Myocyte (in vitro differentiated cells): ENCODE measurements at places on chromosomes 3 and 15.
A peak's percentile ranks its signal among the peaks of the same experiment; 100 is the strongest.

DNA sequence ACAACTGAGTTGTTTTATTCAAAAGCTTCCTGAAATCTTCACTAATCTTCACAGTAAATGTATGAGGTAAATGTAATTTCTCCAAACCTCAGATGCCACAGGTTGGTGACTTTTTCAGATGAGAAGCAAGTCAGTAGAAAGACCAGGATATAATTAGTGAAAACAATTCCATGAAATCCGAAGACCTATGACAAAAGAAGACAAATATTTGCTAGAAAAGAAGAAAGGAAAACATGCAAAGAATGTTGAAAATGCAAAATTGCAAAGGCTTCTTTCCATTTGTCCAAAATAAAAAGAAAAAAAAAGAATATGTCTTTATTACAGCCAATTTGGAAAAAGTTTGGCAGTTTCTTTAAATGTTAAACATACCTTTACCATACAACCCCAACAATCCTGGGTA is 88.3 kb upstream of the MYRIP start:
- DNase-seq, result no peak

DNA sequence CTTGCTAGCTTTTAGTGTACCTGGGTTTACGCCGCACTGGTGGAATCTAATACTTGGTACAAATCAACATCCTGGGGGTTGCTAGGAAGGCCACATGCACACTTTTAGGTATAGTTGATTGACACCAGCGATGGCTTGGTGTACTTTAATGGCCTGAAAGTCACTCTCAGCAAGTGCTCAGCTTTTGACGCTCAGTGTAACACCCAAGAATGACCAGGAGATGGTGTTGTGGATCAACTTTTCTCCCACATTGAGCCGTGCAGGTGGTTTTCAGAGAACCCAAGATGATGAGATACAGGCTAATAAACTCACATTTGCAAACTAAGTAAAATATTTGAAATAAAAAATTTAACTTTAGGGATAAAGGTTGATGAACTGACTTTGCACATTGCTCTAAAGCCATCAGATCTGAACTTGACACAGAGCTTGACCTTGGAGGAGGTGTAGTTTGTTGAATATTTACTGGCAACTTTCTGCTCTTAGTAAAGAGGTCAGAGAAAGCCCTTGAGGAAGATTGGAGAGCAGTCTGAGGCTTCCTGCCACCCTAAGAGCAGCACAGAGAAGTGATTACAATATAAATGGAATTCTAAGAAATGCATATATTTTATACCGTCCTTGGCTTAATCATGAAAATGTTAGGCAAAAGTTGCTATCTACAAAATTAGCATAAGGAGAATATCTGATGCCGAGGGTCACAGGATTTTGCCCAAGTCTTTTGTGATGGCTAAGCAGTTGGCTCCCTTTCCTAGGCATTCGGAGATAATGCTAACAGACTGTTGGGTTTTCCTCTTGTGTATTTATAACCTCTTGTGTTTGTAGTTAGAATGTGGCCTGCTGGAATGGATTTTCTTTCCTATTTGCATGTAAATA is 143.4 kb upstream of the RASGRP1 start:
- DNase-seq, result peak; percentile 82

GRCh38 chr15:73190189-73190601 is 137.9 kb downstream of the NEO1 start:
- DNase-seq, result peak; percentile 1

DNA sequence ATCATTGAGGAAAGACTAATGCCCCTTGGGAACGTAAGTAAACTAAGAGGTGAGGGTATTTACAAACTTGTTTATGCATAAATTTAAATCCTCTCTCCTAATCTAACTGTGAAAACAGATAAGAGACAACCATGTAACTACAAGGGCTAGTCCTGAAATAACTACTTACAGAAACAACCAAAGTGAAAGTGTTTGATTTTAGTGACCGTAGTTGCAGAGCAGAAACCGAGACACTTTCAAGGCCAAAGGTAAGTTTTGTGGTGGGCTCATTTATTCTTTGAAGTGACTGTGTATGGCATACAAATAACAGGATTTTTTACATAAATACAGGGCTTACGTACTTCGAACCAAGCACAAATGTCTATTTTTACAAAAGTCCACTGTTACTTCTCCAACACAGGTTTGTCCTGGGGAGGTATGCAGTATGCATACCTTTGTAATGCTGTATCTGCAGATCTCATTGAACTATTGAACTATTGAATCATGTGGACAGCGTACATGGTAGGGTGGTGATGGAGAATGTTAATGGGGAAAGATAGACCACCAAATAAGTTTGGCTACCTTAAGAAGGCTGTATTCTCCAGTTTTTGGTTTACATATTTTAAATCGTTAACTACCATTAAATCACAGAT is 99.6 kb upstream of the RBMS3 start:
- no peak for DNase-seq

- no peak for DNase-seq
Observed at GRCh38 chr3:187267306-187267705, 24.2 kb downstream of the MASP1 start.

- no peak for DNase-seq
Observed at GRCh38 chr3:11634081-11634635, 9.6 kb downstream of the VGLL4 start.

DNA sequence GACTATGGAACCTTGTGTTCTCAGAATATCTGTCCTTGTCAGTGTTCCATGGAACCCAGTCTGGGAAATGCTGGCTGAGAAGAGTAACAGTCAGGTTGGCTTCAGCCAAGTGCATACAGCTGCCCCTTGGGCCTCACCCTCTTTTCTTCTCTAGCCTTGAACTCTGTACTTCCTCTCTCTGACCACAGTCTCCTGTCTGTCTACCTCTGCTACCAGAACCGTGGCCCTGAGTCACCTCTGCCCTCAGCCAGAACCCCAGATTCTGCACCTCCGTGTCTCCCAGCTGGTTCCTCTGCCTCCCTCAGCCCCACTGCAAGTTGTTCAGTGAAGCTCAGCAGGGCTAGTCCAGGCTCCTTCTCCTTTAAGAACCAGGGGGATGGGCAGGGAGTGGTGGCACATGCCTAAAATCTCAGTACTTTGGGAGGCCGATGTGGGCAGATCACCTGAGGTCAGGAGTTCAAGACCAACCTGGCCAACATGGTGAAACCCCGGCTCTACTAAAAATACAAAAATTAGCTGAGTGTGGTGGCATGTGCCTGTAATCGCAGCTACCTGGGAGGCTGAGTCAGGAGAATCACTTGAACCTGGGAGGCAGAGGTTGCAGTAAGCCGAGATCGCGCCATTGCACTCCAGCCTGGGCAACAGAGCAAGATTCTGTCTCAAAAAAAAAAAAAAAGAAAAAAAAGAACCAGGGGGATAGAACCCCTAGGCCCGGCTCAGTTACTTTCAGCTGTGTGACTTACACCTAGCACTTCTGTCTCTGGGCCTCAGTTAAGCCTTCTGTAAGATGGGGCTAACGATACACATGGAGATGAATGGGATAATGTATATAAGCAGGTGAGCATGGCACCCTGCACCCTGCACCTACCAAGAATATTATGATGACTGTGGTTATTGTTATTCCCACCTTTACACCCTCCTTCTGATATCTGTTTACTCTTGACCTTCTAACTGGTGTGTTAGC is 24.3 kb upstream of the TATDN2 start:
- no peak for DNase-seq

DNA sequence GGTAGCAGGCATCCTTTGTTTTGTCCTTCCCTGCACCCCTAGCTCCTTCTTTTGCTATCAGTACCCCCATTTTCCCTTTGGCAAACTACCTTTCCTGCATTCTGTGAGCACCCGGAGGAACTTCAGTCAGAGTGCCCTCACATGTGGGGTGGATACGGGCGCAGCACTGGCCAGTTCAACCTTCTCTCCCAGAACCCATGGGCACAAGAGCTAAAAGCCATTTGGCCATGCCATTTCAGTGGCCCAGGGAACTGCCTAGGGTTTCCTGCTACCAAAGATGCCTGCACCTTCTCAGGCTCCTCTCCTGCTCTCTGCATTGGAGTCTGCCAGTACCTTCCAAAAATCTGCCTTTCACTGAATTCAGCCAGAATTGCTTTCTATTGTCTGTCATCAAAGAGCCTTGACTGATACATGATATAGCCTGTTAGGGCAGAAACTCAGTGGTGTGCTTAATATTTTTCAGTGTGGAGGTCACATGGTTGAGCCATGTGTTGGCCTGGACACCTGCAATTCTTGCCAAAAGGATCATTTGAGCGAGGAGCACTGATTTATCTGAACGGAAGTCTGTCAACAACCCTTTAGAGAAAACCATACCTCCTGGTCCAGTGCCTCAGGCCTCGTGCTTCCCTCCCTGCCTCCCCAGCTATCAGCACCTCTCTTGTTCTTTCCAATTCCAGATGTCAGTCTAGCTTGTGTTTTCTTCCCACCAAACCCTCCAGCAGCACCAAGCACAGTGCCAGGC is 27.0 kb upstream of the HHATL start:
- no peak for DNase-seq

DNA sequence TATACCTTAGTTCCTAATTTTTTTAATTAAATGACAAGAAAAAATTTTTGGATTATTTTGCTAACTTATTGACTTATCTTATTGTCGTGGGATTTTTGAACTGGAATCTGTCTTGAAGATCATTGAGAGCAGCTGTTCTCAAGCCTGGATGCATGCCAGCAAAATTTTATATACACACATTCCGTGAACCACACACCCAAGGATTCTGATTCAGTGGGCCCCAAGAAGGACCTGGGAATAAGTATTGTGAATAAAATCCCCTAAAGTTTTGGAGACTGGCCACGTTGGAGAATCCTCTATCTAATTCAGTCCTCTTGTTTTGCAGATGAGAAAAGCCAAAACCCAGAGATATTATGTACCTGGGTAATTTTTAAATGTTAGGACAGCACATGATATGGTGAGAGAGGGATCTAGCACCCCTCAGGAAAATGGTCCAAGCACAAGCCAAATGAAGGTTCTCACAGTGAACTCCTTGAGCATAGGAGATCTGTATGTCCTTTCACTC is 55.2 kb downstream of the UNC13C start:
- DNase-seq, result peak; percentile 31

- no peak for DNase-seq
Observed at GRCh38 chr3:110031975-110032374, 694.6 kb upstream of the DPPA4 start.

DNA sequence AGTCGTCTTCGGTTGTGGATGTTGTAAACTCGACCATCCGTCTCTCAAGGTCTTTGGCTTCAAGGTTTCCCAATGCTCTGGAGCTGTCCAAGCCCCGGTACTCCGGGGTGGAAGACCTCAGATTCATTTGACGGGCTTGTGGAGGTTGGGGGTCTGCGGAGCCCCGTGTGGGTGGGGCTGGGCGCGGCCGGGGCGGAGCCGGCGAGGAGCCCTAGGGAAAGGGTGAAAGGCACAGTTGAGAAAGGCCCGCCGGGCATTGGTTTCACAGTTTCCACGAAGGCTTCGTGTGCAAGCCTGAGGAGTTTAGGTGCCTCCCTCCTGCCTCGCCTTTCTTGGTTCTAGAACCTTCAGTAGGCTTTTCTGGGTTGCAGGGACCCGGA is 360 bp upstream of the MGA start:
- no peak for DNase-seq

- DNase-seq, result no peak
Observed at GRCh38 chr15:25249236-25250010, 189.4 kb downstream of the UBE3A start.

DNA sequence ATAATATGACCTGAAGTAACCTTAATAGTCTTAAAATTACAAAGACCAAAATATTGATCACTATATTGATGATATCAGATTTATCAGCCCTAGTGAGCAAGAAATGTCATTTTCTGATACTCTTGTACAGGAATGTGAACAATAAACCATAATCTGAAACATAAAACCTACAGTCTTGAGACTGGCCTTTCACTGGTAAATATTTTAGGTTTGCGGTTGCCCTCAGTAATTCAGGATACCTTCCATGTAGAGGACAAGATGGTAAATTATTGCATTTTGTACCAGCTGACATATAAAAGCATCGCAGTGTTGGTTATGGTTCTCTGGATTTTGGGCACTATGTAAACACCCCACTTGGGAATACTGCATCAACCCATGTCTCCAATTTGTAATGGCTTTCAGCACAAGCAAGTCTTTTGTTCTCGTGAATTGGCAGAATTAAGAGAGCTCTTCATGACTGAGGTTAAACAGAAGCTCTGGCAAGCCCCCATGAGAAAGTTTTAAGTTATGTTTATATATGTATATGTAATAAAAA is 128.5 kb downstream of the LMLN start:
- no peak for DNase-seq

DNA sequence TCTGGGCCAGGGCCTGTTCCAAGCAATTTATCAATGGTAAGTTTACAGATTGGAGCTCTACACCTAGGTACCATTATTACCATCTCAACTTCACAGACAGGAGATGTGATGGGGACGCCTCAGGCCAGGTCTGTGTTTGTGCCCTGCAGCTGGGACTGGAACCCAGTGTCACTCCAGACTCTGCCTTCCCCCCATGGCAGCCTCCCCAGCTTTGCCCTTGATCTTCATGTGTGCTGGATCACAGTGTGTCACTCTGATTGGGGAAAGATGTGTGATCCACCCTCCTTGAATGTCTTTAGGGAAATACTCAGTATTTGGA is 59.6 kb downstream of the MGLL start:
- DNase-seq, result no peak

DNA sequence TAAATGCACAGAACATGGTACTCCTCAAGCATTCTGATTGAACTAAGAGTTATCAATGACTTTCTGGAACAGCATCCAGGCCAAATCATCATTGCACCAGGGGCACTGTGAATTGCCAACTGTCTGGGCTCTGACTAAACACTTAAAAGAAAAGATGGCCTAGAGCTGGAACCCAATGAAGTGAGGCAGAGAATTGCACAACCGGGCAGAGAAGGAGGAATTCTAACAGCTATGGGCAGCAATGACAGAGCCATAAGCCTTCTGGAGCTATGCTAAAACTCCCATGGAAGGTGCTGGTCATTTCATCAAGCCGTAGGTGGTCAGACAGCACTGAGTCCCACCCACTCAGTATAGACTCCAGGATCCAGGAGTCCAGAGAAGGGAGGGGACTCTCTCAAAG is 48.1 kb upstream of the OXTR start:
- DNase-seq, result no peak

GRCh38 chr3:10008588-10009344 is 17.5 kb upstream of the FANCD2 start:
- peak; percentile 76 for DNase-seq
